ENCODE measurements at places on chromosomes 5 and 9. TPM values are rescaled to one million over a fixed set of nuclear protein-coding genes. Genes with fewer than 3 reads are reported as not detected.

DNA sequence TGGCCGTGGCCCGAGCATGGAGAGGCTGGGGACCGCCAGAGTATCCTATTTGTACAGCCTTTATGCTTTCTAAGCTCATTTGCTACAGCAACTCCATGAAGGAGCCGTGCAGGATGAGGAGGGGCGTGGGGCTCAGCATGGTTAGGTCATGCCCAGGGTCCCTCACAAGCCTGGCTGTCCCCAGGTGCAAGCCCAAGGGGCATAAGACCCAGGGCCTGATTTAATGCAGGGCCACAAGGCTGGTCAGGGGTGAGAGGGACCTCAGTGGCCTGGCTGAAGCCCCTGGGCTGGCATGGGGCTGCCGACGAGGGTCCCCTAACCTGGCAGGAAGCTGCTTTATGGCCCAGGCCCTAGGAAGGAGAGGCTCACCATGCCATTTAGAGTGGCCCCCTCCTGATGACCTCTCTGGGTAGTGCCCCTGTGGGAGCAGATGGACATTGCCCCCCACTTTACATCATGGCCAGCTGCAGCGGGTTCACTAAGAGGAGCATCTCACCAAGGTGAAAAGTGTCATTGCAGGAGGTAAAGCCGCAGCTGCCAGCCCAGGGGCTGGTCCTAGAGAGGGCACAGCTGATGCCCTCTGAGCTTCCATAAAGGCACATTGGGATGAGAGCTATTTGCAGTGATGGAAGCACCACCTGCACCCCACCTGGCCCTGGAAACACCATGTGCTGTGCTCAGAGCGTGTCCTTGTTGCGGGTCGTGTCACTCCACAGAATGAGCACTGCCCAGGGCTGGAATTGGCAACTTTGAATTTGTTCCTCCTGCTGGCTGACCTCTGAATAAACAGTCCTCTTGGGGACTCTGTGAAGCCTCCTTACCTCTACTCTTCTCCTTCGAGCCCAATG, 58.9 kb downstream of the ZNF618 start:
- no peak for DNase-seq

BNC2 gene
- total RNA-seq = not detected

SWI5 gene
- total RNA-seq = 11.5 TPM

CORO2A gene
- total RNA-seq = 8.6 TPM
